Motor neuron (in vitro differentiated cells): ENCODE measurements at places on chromosomes 5 and 9.

DNA sequence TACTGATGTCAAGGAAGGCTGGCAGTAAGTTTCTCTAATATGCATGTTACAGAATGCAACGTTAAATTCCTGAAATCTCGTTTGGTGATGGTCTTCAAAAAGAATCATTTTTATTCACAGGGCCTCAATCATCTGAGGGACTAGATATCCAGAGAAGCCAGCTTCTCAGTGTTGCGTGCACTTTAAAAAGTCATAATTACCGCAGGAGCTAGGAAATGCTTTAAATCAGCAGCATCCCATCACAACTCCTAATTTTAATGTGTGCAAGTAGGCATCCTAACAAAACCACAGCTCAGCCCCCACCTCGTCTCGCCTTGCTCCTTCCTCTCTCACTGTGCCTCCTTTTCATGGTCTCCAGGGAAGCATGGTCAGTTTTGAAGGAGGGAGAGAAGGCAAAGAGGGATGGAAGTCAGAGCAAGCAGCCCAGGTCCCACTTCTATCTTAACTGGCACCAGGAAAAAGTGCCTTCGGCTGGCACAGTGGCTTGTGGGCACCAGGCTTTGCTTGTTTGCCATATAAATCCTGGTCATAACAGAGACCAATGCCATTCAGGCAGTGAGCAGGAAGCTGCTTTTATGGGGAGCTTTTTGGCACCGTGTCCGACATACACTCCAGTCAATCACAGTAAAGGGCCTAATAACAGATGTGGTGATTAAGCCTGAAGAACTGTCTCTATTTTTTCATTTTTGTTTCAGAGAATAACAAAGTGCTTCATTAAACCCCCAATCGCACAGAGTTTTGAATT lies 21.4 kb downstream of the MEGF10 start:
- ATAC-seq: no peak

GRCh38 chr9:108386859-108387384 lies 468.9 kb downstream of the ACTL7B start:
- no peak for ATAC-seq

DNA sequence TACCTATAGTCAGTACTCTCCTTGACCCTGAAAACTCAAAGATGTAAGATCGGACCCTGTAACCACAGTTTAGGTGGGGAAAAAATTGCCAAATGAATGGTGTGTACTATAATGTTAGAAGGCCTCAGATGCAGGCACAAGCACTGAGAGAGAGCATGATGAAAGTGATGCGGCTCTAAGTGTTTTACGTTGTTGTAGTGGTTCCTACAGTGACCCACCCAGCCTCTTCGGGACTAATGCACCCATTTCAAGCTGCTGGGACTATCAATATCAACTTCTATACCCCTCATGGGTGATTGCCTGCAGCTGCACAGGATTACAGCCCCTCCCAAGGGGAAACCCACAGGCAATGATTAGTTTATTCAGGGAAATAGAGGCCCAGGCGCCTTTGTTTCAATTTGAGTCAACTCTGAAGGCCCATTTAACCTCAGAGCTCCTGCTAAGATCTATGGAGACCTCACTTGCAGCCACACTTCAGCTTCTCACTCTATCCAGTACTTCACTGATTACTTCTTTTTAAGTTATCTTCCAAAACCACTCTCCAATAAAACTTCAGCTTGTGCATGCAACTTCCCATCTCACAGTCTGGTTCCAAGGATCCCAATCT lies 340.7 kb downstream of the NR2F1-AS1 start:
- ATAC-seq: no peak

DNA sequence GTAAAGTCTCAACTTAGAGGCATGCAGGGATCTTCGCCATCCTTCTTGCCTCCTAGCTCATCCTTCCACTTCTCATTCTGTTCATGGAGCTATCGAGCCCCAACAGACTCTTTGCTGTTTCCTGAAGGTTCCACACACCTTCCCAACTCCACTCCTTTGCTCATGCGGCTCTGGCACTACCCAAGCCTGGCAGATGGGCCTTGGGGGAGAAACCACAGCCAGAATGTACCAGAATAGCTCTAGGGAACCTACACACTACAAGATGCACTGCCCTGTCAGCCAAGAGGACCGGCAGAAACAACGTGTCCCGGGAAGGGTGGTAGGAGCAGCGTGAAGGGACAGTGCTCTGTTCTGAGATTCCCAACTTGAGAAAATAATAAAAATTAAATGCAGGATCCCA lies 178.9 kb downstream of the GABBR2 start:
- no peak for ATAC-seq

DNA sequence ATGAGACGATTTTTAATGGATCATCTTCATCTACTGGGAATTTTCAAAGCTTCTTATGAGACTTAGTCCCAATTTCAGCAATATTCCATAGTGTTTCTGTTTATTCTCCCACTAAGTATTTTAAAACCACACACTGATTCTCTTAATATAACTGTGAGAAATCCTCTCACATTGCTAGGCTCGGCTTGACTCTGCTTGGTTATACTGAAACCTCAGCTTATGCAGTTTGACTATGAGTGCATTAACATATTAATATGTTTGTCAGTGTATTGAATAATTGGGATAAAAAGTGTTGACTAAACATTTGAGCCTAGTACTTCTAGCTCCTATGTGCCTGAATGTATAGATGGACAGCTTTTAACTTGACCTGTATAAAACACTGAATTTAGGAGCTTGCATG lies 298.5 kb upstream of the IZUMO3 start:
- no peak for ATAC-seq

DNA sequence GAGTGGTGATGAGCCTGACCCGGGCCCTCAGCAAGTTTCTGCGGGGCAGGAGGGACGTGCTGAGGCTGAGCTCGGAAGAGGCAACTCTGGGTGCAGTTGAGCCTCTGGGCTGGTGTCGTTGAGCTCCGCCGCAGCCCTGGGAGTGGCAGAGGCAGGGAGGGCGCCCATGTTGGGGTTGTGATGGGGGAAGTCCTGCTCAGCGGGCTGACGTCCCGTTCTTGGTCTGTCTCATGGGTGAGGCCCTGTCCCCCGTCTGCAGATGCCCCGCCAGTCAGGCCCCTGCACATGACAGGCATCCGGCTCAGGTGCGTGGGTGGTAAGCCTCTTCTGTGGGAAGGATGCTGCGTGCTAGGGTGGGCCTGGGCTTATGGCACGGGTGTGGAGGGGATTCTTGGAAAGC lies 64.3 kb downstream of the RXRA start:
- no peak for ATAC-seq

- ATAC-seq: no peak
Measured at GRCh38 chr9:103203172-103203571, 208.0 kb downstream of the CYLC2 start.

DNA sequence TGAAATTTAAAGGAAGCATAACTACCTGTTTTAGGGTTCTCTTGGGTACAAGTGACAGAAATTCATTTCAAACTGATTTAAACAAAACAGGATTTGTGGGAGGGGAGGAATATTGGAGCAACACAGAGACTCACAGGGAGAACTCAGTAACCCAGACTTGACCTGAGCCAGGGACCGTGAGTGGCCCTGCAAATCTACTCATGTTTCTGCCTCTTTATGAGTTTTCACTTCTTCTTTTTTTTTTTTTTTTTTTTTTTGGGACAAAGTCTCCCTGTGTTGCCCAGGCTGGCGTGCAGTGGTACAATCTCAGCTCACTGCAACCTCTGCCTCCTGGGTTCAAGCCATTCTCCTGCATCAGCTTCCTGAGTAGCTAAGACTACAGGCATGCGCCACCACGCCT lies 405.6 kb upstream of the ZNF608 start:
- ATAC-seq: no peak

DNA sequence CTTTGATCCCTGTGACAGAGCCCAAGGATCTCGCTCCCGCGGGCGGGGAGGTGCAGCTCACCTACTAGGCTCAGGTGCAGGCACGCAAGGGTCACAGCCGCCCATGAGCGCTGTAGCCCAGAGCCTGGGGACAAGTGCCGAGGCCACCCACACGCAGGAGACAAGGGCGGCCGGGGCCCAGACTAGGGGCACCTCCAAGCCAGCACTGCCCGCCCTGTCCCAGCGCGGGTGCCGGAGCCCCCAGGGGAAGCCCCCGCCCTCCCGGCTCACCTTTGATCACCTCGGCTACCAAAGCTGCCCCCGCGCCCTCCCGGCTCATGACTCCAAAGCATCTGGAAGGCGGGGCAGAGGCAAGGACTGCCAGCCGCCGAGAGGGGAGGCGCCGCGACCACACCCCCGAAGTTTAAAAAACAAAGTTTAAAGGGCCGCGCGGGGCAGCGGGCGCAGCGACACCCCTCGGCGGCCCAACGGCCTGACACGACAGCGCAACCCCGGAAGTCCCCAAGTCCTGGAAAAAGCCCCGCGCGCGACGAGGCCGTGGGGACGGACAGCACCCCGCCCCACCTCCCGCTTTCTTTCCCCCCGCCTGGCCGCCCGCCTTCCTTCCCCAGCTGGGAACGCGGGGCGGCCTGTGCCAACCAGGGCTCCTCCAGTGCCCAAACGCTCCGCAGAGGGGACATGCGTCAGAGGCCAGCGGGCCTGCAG lies 53.0 kb downstream of the CDC14B start:
- ATAC-seq: peak; percentile 79

DNA sequence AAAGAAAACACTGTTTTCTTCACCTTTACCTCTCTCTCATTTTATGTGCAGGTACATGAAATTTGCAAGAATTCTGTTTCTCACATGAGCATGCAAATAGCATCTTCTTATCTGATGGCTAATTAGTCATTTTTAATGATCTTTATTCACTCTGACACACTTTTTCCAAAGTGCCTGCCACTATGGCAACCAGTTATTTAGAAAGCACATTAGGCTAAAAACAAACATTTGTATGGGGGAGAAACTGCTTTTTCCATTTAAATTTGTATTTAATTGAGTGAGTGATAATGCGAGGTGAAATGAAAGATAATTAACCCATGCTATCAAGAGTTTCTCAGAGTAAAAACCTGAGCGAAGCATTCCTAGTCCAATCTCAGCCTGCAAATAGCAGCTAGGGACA lies 365.0 kb downstream of the MAT2B start:
- no peak for ATAC-seq

DNA sequence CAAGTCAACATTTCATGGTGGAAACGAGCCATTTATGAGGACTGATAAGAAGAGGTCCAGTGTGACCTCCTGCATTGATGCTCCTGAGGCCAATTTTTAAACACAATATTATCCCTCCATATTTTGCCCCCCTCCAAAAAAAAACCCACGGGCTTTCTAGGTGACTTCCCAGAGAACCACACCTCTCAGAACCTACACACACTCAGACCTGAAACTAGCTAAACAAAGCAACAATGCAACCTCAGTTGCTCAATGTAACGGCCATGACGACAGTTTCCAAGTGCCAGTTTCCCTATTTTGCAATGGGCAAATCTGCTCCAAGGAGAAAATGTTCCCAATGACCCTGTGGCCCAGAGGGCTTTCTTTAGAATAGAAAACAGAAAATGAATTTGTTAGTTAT lies 3.5 kb downstream of the NRG2 start:
- ATAC-seq: no peak

GRCh38 chr5:83109380-83109779 lies 32.0 kb downstream of the XRCC4 start:
- ATAC-seq: no peak

DNA sequence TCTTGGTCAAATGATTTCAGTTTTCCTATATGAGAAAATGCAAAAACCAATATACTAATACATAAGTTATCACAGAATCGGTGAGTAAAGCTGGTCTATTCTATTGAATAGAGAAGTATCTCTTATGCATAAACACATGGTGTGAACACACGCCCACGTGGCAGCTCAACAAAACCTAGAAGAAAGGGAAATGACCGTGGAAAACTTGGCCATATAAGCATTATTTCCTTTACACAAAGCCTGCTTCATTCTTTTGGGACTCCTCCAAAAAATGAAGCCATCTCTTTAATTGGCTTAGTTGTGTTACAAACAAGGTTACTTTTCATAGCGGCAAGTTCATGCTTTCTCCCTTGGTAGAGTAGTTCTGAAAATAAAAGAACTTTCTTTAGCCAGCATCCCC lies 183.2 kb downstream of the TMEM161B start:
- ATAC-seq: no peak

DNA sequence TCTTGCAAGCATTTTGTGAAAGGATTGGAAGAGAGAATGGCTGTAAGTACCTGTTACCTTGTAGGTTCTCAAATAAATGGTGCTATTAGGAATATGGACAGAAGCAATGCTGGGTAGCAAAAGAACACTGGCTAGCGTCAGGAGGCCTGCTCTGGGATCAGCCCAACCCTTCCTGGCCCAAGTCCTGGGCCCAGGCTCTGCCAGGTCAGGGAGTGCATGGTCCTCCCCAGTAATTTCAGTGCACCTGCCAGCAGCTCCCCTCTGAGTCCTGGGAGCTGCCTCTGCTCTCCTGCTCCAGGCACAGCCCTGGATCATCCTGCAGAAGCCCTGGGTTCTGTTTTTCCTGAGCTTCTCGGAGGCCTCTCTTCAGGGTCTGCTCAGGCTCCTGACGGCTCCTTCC lies 89.5 kb upstream of the ARAP3 start:
- peak; percentile 6 for ATAC-seq

DNA sequence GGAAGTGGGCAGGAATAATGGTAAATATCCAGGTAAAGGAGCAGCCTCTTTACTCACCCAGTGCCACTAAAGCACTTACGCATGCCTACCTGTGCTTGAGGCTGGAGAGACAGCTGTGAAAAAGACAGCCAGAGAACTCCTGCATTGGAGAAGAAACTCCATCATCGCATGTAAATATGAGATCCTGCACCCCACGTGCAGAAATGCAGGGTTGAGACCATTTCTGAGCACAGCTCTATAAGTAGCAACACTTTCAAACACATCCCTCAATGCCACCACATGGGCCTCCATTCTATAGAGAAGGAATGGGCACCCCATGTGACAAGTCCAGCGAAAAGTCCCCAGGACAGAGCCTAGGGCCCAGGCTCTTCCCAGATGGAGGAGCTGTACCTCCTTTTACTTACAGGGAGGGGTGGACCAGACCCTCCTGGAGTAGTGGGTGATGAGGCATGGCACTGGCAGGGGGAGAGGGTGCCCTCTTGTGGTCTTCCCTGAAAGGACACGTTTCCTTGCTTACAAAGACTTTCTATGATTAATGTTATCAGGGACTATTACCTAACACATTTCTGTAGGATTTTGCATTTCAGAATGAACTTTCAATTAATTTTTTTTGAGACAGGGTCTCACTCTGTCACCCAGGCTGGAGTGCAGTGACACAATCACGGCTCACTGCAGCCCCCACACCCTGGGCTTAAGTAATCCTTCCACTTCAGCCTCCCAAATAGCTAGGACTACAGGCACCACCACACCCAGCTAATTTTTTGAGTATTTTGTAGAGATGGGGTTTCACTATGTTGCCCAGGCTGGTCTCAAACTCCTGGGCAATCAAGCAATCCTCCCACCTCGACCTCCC lies 55.3 kb upstream of the IL17B start:
- ATAC-seq: peak; percentile 6

- ATAC-seq: no peak
Measured at GRCh38 chr5:56849671-56850070, 34.3 kb downstream of the MAP3K1 start.

DNA sequence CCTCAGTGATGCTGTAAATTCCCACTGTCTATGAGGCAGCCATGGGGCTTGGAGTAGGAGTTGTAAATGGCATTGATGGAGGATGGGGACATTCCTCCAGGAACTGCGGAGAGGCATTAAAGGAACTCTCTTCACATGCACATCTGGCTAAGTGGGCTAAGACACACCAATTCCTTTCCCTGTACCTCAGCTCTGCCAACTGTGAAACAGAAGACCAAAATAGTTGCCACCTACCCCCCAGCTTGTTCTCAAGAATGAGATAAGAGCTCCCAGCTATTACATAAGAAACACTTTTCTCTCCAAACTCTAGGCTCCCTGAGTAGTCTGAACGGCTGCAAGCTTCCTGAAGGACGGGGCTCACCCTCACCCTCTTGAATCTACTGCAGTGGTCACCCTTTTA lies 144.6 kb upstream of the SLC30A5 start:
- ATAC-seq: no peak
